ENCODE measurements at places on chromosomes 2 and 18.

- DNase-seq, result no peak
These were observed 224.5 kb downstream of the FAM210A start for GRCh38 chr18:13501891-13502290.

DNA sequence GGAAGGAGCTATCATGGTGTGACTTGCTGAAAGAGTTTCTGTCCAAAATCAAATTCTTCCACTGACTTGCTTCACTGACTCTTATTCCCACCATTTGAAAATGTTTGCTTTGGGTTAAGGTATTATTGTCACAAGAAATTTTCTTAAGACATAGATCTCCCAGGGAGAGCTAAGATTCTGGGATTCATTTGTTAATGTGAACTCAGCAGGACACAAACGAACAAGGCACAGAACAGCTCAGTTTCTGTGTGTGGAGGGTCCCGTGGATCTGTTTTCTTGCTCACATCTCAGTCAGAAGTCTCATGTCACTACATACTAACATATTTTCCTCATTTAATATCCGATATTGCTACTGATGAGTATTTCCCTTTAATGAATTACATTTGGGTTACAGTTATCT, 8.2 kb upstream of the HNRNPA3 start:
- DNase-seq, result no peak

DNA sequence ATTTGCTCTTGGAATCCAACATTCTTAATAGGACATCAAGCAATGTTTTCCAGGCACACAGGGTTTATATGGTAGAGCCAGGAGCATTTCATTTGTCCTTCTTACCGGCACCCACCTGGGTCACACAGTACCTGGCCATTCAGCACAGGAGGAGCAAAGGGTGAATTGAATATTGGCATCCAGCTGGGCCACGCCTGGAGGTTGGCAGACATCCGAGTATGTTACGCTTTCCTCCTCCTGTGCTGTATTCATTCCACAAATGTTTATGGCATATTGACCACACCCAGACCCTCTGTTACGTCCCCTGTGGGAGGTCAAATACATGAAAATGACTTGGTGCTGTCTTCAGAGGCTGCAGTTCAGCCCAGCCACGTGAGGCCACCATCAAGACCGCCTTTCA, 206.2 kb downstream of the RTP5 start:
- DNase-seq, result no peak

- DNase-seq, result no peak
These were observed 173.3 kb downstream of the TWIST2 start for GRCh38 chr2:239021224-239021623.

GRCh38 chr2:112814278-112814677, 22.3 kb downstream of the IL1B start:
- no peak for DNase-seq

- DNase-seq, result peak; percentile 11
These were observed 563.1 kb upstream of the PIK3C3 start for GRCh38 chr18:41391616-41392595.

GRCh38 chr2:5991305-5991968, 299.3 kb downstream of the SOX11 start:
- DNase-seq, result no peak

DNA sequence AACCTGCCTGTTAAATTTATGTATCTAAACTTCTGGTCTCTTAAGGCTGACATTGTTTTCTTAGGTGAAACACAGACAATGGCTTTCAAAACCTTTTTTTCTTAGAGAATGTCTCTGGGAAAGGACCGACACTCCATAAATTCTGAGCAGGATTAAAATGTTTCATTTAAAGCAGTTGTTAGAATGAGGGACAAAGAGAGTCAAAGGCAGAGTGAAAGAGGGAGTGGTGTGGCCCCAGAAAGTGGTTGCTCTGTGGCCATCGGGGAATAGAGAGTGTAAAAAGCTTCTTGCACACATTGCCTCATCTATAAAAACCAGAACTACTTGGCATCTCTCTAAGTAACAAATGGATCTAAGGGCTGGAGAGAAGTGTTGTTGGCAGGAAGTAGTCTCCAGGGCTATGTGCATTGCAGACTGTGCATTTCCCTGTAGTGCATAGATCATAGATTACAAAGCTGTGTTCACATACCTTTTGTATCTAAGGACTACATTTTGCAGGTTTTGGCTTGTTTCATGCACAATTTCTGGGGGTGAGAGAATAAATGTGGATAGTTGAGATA, 3.6 kb downstream of the RPRM start:
- DNase-seq, result no peak

DNA sequence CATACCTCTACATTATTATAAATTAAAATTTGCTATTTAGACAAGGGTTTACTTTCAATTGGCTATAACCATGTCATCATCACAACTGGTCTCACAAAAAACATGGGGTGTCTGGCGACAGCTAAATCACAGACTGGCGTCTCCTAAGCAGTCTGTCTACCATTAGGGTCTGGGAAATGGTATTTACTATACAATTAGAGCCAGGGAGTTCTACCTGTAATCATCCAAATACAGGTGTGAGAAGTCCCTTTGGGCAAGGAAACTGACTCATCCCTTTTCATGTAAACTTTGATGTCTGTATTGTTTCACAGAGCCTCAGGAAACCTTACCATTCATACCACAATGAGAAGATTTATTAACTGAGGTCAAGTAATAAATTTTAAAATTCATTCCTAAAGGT, 126.7 kb downstream of the OLA1 start:
- peak; percentile 51 for DNase-seq

DNA sequence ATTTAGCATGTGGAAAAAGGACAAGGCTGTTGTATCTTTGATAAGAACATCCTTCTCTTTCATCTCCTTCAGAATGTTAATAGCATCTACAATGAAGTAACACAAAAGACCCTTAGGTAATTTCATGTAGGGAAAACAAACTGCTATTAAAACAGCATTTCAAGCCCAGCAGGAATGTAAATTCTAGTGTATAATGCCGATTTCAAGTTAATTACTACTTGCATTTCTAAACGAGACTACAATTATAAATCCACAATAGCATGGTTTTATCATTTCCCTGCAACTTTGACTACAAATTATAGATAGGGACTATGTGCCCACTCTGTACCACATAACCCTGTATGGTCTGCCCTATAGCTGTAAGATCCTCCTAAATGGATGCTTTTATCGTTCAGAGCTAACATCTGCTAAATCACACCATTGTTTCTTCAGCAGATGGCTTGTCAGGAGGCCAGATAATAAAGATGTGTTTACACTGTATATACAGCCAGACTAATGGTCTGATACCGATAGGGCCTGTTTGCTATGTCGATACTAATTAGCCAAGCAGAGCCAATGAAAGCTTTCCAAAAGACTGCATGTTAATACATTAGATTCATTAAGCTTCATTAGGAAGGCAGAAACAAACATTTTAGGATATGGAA, 51.9 kb downstream of the LRPPRC start:
- DNase-seq, result no peak

- DNase-seq, result no peak
These were observed 521.0 kb downstream of the PLCL1 start for GRCh38 chr2:198325359-198325758.

DNA sequence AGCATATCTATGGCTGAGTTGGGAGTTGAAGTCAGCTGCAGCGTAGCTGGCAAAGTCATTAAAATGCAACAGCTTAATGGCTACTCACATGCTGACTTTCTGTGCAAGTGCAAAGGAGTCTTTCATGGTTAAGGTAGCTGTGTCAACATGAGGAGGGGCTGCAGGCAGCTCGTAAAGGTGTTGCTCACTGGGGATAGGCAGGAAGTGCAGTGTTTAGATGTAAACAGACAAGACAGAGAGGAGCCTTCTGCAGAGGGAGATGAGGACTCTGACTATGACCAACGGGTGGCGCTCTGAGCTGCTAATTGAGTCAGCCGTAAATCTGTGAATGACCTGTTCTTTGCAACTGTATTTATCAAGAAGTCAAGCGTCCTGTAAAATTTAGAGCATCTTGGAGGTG, 22.3 kb upstream of the CAVIN2 start:
- DNase-seq, result peak; percentile 66

DNA sequence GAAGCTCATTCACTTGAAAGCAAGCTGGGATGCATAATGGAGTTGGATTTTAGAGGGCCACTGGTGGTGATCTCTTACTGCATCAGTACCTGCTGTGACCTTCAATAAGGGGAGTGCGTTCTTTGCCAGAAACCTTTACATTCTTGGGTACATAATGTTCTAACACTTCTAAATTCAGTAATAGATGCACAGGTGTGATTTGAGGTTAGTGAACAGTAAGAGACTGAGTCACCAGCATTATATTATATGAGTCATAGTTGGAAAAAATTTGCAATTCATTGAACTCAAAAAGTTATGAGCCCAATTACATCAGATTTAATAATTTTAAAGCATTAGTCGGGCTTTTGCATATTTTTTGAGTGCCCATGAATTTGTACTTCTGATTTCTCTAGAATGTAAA, 803.3 kb downstream of the ADCYAP1 start:
- no peak for DNase-seq

DNA sequence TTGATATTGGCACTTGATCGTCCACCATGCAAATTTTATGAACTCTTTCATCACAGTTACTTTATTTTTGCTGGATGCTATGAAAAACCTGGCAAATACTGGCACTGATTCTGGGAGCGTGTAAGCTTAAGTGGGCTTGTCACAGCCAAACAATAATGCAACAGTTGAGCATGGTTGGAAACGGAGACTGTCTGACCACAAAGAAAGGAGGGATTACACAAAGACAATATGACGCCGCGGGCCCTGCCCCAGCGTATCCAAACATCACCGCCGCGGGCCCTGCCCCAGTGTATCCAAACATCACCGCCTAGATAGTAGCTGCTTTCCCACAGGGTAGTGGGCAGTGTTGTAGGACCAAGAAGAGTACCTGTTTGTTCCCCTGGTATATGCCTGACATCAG, 135.9 kb downstream of the PRPF40A start:
- DNase-seq, result no peak
